ENCODE measurements at places on chromosomes 3 and 15.

DNA sequence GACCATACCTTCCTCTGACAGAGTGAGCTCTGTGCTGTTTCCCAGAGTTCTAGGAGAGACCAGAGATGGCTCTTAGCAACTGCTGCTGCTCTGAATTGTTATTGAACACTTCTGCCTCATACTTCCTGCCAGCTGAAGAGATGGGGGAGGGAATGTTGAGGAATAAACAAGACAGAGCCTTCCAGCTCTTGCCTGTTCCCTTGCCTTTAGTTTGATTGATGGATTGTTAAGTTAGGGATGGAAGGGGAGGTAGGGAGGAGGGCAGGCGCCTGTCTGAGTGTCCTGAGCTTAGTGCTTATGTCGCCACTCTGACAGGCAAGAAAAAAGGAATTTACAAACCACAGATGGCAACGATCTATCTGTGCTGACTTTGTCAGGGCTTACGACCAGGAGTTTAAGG, 42.8 kb downstream of the ZNF609 start:
- no peak for DNase-seq

DNA sequence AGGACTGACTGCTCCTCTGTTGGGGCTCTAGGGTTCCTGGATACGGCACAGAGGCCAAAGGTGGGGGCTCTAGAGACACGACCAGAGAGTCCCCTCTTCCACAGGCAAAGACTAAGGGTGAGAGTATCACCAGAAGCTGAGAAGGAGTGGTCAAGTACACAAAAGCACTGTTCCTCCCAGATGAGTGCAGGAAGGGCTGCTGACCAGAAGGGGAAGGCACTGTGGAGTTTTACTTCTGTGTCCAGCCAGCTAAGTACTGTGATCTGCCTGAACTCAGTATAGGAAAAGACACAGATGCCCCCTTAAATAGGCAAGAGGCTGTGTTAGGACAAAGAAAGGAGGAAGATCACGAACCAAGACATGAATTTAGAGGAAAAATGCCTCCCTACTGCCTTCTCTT, 11.7 kb downstream of the MRPS11 start:
- no peak for DNase-seq

GRCh38 chr3:116338713-116339112, 106.6 kb downstream of the LSAMP start:
- DNase-seq, result no peak

GRCh38 chr3:99921986-99922385, 104.3 kb downstream of the CMSS1 start:
- no peak for DNase-seq

GRCh38 chr3:50213373-50213772, 8.3 kb downstream of the SLC38A3 start:
- DNase-seq, result no peak

- DNase-seq, result no peak
These were observed 51.2 kb upstream of the THRB start for GRCh38 chr3:24545887-24546286.

DNA sequence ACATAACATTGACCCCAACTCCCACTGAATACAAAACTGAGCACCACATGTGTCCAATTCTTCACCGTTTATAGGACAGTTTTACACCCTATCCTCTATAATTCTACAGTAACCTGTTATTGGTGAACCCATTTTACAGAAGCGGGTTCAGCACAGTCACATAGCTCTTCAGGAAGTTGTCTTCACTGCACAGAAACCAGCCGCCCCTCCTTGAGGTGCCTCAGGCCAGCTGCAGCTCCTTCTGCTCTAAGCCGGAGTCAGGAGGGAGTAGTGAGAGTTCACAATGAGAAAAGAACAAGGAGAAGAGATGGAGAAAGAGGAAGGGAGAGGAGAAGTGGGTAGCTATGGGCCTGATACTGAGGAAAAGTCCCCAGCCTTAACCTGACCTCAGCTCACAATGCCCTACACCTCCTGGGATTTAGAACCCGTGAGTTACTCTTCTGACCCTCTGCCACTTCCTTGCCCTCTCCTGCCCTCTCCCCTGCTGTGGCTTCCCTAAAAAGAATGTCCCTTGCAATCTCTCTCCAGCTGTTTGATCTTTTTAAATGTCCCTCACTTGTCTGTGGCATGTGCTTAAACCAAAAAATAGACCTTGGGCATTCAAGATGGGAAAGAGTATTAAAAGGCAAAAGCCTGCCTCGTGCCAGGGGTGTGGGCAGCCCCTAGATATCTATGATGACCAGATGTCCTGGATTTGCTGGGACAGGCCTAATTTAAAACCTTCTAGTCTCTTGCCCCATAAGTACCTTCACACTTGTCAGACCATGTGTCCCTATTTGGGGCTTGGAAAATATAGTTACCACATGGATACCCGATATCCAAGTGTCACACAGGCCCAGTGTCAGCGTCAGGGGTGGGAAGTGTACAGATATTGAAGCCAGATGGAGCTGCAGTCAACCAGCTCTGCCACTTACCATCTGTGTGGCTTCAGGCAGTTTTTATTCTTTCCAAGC, 71.3 kb upstream of the HES1 start:
- no peak for DNase-seq

GRCh38 chr15:27418726-27419125, 447.7 kb downstream of the GABRG3 start:
- DNase-seq, result no peak

DNA sequence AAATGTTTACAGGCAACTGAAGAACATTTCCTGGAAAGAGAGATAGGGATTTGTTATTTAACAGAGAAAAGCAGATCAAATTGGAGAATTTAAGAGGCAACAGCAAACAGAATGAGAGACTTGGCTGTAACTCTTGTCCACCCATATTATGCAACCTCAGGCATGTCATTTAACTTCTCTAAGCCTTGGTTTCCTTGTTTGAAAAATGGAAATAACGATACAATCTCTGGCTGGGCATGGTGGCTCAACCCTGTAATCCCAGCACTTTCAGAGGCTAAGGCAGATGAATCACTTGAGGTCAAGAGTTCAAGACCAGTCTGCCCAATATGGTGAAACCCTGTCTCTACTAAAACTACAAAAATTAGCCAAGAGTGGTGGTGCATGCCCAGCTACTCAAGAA, 23.7 kb downstream of the ARRDC4 start:
- no peak for DNase-seq

DNA sequence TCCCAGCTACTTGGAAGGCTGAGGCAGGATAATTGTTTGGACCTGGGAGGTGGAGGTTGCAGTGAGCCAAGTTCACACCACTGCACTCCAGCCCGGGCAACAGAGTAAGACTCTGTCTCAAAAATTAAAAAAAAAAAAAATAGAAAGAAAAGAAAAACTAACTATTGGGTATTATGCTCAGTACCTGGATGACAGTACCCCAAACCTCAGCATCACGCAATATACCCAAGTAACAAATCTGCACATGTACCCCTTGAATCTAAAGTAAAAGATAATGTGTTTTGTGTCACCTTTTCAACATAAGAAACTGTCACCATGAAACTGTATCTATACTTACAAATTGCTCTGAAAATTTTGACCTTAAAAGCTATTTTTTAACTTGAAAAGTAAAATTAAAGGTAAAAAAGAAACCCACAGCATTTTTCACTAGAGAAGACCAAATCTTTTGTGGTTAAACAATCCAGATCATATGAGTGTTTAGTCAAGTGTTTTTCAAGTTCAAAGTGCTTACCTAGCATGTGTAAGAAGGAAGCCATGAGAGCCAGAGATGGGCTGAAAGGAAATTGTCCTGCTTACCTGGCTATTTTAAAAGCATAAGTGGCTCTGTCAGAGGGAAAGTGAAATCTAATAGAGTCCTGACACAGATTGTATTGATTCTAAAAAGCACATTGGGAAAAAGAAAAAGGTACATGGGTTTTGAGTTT, 50.5 kb downstream of the MYO1E start:
- no peak for DNase-seq

DNA sequence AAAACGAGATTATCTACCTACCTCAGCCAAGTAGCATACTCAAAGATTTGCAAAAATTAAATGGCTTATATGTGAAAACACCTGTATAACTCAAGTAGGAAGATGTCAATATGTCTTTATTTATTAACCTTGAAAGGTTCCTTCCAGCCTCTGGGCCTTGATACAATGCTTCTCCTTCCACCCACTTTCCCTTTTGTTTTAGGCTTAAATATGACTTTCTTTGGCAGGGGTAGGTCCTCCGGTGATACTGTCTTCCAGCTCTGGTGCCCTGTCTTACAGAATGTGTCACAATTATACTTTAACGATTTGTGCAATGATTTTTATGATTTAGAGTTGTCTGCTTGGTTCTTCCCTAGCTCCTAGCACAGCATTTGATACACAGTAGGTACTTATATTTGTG, 4.1 kb downstream of the LINS1 start:
- no peak for DNase-seq

GRCh38 chr15:25784876-25785640, 78.1 kb downstream of the ATP10A start:
- DNase-seq, result no peak

- no peak for DNase-seq
These were observed 18.3 kb downstream of the FGF7 start for GRCh38 chr15:49441356-49441755.

GRCh38 chr3:188034989-188035388, 119.0 kb upstream of the LPP start:
- no peak for DNase-seq

DNA sequence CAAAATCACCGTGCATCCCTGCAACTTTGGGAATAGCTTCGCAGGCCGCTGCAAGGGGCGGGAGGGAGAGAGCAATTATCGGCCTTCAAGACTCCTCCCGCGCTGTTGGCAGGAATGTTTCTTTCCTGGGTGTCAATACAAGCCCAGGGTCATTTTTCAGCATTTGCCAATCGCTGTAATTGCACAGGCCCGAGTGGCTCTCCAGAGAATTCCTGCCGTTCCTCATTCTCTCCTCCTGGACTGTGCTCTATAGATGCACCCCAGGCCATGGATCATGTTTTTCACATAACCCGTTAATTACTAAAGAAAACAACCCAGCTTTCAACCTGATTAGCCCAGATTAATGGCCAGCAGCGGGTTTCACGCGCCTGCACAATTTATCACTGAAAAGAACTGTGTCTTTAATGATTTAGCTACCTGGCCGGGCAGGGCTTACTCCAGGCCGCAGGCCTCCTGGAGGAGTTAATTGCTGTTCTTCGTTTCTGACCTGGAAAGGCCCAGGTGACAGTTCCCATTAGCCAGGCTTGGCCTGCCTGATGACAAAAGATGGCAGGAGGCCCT, 144.3 kb downstream of the OPA1 start:
- DNase-seq, result no peak

DNA sequence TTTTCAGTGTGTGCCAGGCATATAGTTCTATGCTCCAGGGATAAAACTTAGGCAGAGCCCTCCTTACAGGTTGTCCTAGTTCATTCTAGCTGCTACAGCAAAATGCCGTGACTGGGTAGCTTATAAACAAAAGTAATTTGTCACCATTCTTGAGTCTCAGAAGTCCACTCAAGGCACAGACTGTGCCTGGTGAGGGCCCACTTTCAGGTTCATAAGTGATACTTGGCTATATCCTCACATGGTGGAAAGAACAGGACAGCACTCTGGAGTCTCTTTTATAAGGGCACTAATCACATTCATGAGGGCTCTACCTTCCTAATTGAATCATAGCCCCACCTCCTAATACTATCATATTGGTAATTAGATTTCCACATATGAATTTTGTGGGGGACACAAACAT, 80.1 kb downstream of the SPRED1 start:
- DNase-seq, result no peak
